ENCODE measurements at places on chromosomes 11 and 22.
A peak's percentile ranks its signal among the peaks of the same experiment; 100 is the strongest.

GRCh38 chr11:35427071-35427470, 7.7 kb upstream of the SLC1A2 start:
- peak; percentile 33 for DNase-seq

DNA sequence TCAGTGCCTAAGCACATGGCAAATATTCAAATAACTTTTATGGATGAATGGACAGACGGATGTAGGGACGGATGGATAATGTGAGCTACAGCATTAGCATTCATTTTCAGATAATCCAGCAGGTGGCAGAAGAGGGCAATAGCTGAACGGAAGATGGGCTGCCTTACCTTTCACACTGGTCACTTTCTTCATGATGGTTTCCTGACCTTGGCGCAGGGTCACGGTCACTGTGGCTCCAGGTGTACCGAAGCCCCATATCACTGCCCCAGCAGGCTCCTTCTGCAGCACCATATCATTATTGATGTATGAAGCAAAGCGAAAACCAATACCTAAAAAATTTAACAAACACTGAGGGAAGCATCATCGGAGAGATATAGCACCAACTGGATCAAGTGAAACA, 4.3 kb downstream of the SIAE start:
- DNase-seq: peak; percentile 34

- no peak for DNase-seq
These were observed 101.4 kb downstream of the C11orf58 start for GRCh38 chr11:16839821-16840220.

- DNase-seq: no peak
These were observed 7.4 kb downstream of the OTOG start for GRCh38 chr11:17554487-17554886.

DNA sequence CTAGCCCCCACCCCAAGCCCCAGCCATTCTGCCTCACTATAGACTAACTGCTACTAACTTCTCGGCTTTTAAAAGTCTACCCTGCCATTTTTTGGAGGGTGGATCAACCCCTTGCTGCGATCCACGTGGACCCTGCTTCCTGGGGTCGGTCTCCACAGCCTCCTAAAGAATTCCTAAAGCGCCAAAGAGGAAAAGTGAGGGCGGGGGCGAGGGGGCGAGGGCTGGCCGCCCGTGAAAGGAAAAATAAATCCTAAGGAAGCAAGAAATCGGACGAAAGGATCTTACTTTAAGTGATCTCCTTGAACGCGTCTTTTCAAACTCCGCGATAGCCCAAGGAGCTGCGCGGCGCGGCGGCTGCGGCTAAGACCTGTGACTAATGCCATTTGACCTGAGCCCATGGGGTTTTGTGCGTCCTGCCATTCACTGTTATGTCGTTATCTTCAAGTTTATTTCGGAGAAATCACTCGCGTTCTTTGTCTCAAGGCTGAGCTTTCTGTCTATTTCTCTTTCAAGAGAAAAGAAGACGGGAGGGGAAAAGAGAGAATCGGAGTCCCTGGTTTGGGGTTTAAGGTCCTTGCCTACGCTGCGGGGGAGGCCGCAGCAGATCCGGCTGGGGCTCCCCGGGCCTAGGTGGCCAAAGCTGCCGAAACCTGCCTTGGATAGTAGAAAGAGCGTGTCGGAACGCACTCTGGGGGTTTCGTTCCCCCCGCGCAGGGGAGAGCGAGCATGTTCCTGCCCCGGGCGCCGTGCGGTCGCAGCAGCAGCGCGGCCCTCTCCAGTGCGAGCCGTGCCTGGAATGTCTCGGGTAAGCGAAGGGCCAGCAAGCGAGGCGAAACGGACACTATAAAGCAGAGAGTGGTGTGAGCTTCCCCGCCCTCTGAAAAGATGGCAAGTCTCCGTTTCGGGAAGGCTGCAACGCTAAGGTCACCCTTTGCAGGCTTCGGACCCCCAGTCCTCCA, 2.8 kb upstream of the DBX1 start:
- peak; percentile 37 for DNase-seq

DNA sequence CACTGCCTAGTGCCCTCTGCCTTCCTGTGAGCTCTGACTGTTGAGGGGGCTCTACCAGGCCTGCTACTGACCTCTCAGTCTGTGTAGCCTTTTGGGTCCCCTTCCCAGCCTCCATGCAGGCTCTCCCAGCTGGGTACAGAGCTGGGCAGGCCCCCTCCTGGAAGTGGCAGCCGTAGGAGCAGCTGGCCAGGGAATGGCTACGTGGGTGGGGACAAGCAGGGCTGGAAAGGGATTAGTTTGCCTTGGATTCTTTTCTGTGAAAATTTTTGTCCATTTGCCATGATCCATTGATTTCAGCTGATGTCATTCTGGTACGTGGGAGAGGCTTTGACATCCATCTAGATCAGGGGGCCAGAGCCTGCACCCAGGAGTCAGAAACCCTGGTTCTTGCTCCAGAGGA, 23.9 kb upstream of the NECTIN1 start:
- DNase-seq: no peak

DNA sequence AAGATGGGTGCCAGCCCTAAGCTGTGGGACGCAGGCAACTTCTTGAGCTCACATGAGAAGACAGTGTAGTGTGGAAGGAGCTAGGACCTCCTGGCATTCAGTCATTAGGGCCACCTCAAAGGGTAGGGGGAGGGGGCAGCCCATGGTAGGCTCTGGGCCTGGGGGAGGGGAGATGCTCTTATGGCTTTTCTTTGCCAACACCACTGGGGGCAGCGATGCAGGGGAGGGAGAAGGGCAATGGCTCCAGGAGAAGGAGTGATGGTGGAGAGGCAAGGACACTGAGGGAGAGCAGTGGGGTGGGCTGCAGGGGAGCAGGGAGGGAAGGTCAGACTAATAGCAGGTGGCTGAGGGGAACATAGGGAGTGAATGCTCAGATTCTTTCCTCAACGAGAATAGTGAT, 63.3 kb upstream of the SUSD2 start:
- DNase-seq: no peak

GRCh38 chr11:125978181-125978716, 32.4 kb downstream of the VSIG10L2 start:
- DNase-seq: no peak

GRCh38 chr11:119529063-119529845, 106.3 kb upstream of the THY1 start:
- no peak for DNase-seq

GRCh38 chr11:133266986-133267385, 265.3 kb downstream of the OPCML start:
- no peak for DNase-seq

- DNase-seq: no peak
These were observed 222.2 kb upstream of the TENM4 start for GRCh38 chr11:79663017-79663416.

DNA sequence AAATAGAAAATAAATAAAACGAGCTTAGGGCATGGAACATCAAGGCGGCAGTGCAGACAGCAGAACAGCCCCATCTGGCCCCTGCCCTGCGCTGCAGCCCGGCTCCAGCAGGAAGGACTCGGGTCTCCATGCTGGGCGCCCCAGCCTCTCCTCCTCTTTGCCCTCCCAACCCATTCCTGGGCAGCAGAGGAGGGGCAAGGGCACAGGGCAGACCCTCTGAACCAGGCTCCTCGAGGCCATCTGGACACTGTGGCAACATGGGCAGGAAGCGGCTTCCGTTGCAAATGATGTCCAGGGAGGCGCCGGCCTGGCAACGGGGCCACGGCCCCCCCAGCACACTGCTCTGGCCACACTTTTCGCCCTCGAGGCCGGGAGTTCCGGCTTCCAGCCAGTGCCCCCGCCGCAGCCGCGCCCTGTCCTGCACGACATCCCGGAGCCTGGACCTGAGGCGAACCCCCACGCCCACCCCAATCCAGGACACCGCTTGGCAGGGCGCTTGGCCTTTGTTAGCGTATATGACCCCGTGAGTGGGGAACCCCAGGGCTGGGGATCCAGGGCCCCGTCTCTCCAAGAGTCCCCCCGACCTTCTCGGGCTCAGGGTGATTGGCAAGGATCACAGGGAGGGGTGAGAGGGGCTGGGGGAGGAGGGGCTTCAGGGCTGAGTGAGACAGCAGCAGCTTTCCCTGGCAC, 192.1 kb downstream of the IGLL1 start:
- DNase-seq: no peak

GRCh38 chr11:629237-629583, 2.2 kb upstream of the SCT start:
- DNase-seq: no peak

DNA sequence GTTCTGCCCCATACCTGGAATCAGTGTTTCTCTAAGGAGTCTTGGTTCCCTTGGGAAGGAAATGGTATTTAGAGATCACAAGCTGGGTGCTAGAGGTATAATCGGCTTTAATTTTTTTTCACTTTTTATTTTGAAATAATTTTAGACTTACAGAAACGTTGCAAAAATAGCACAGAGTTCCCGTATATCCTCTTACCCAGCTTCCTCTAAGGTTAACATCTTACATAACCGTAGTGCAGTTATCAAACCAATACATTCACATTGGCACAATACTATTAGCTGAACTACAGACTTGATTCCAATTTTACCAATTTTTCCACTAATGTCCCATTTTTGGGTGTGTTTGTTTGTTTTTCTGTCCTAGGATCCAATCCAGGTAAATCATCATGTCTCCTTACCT, 63.8 kb downstream of the RBX1 start:
- DNase-seq: no peak

DNA sequence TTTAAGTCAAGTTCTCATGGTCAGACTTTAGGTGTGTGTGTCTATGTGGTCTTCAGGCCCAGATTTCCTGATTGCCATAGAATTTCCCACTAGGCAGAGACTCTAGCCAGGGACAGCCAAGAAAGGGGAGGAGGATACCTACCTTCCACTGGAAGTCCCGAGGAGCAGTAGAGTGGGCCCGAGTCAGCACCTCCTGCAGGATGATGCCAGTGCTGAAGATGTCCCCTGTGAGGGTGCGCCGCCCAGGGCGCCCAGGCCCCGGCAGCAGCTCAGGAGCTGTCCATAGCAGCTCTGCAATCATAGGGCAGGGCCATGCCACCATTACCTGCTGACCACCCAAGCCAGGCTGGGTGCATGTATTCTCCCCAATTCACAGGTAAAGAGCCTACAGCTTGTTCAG, 41.6 kb upstream of the LRRC32 start:
- DNase-seq: no peak

GRCh38 chr22:18113680-18114394, 3.2 kb downstream of the TUBA8 start:
- no peak for DNase-seq

- DNase-seq: no peak
These were observed 13.6 kb downstream of the PNPLA5 start for GRCh38 chr22:43878079-43878795.

GRCh38 chr22:26900787-26901186, 243.4 kb downstream of the MIAT start:
- DNase-seq: no peak

DNA sequence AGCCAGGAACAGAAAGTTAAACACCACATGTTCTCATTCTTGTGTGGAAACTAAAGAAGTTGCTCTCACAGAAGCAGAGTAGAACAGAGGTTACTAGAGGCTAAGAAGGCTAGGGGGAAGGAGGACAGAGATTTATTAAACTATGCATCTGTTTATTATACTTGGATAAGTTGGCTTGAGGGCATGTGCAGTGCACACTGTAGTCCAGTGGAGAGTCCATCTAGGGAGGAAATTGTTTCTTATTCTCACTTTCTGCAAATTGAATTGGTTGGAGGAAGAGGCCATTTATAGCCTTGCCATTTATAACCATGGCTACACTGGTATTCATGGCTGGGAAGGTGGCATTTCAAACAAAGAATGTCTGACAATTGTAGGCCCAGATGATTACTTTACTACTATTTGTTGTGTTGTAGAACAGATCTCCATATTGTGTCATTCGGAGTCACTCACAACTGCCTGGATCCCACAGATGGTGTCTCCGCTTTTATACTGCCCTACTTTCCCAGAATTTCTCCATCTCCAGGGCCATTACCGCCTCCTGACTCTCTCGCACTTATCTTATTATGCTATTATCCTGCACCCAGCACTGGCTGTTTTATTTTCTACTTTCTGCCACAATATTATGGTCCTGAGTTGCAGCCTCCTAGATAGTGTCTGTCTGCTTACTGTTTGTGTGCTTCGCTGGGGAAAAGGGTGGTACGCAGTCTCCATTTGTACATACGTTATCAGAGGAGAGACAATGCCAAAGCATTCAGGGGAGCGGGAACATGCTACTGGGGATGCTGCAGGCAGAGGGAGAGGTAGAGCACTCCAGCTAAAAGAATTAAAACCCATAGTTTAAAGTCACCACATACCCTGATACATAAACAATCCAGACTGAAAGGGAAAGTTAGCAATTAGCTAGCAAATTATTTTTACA, 169.3 kb upstream of the BLID start:
- DNase-seq: no peak

- DNase-seq: peak; percentile 68
These were observed 65.1 kb upstream of the LRRC55 start for GRCh38 chr11:57116654-57117053.

- DNase-seq: no peak
These were observed 27.6 kb upstream of the ZBTB16 start for GRCh38 chr11:114031967-114032320.

- DNase-seq: no peak
These were observed 137.5 kb downstream of the LDLRAD3 start for GRCh38 chr11:36081274-36081945.

GRCh38 chr11:8654503-8654902, 28.0 kb downstream of the TRIM66 start:
- no peak for DNase-seq

DNA sequence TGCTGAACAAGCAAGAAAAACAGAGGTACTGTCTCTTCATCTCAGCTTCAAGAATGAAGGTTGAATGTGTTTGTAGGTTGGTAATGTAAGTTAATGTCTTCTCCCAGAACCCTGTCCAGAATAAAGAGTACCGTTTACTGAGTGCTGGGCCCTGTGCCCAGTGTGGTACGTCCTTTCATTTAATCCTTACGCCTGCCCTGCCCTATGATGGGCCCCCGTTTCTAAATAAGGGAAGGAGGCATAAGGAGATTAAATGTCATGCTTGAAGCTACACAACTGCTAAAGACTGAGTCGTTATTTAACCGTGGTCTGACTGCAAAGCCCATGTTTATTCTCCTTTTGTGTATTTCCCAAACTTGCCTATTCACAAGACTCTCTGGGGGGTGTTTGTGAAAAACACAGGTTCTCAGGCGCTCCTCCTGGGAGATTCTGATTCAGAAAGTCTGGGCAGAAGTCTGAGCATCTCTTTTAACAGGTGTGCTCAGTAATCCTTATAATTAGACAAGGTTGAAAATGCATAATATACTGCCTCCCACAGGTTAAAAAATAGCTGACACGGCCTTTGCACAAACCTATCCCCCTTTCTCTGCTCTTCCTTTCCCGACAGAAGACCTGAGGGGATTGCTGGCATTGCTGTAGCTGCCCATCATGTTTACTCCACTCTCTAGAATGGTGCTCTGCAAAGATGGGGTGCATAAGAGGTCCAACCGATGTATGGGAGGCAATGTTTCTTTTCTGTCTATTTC, 56.3 kb upstream of the ZBTB44 start:
- no peak for DNase-seq

- DNase-seq: peak; percentile 64
These were observed 736 bp downstream of the RDX start for GRCh38 chr11:110295531-110296225.

- peak; percentile 12 for DNase-seq
These were observed 16.5 kb upstream of the TPBGL start for GRCh38 chr11:75223954-75224643.

GRCh38 chr11:1869427-1870325, 16.8 kb downstream of the LSP1 start:
- DNase-seq: no peak

GRCh38 chr11:118216621-118217481, 8.0 kb downstream of the JAML start:
- DNase-seq: no peak
